ENCODE measurements at places on chromosomes 16 and 17. TPM values are rescaled to one million over a fixed set of nuclear protein-coding genes. Genes with fewer than 3 reads are reported as not detected.

The ARL6IP1 gene
- 357 TPM for polyA plus RNA-seq

The RPGRIP1L gene
- 15.7 TPM for polyA plus RNA-seq

The WFIKKN2 gene
- polyA plus RNA-seq: 6.3 TPM

The TLCD1 gene
- 7.6 TPM for polyA plus RNA-seq

The EVI2A gene
- 41.1 TPM for polyA plus RNA-seq

The SNRNP25 gene
- 122 TPM for polyA plus RNA-seq

The KRT9 gene
- polyA plus RNA-seq: 0.11 TPM

The NOXO1 gene
- polyA plus RNA-seq: 1.7 TPM

The MRPL45 gene
- polyA plus RNA-seq: 36.4 TPM

The C17orf107 gene
- 2.8 TPM for polyA plus RNA-seq

The C16orf74 gene
- 3.2 TPM for polyA plus RNA-seq

The ENPP7 gene
- polyA plus RNA-seq: 0.08 TPM

The TMEM114 gene
- 5.8 TPM for polyA plus RNA-seq

The SLC6A4 gene
- 3.6 TPM for polyA plus RNA-seq

The CD79B gene
- 0.36 TPM for polyA plus RNA-seq

The CIAPIN1 gene
- 102 TPM for polyA plus RNA-seq

The PTX4 gene
- polyA plus RNA-seq: 0.14 TPM

The CDH8 gene
- polyA plus RNA-seq: 43.1 TPM

The PIP4K2B gene
- 174 TPM for polyA plus RNA-seq

The CTRB2 gene
- polyA plus RNA-seq: 0.24 TPM

The FGF11 gene
- polyA plus RNA-seq: 42.2 TPM

The TERB1 gene
- 0.35 TPM for polyA plus RNA-seq

The OTOP2 gene
- not detected for polyA plus RNA-seq

The RSKR gene
- polyA plus RNA-seq: 51.0 TPM

The TMC7 gene
- 6.0 TPM for polyA plus RNA-seq

The SCNN1G gene
- 0.56 TPM for polyA plus RNA-seq

The HOXB9 gene
- 234 TPM for polyA plus RNA-seq

The CACNG5 gene
- 7.8 TPM for polyA plus RNA-seq

The TP53TG3D gene
- 2.3 TPM for polyA plus RNA-seq

The GABARAP gene
- 461 TPM for polyA plus RNA-seq

The LITAFD gene
- 0.33 TPM for polyA plus RNA-seq

The FBXL16 gene
- 76.0 TPM for polyA plus RNA-seq

The ABAT gene
- 286 TPM for polyA plus RNA-seq

The CNGB1 gene
- 3.3 TPM for polyA plus RNA-seq

The ZG16B gene
- 0.32 TPM for polyA plus RNA-seq

The METTL26 gene
- 124 TPM for polyA plus RNA-seq

The KRT17 gene
- polyA plus RNA-seq: not detected

The RAP1GAP2 gene
- 19.4 TPM for polyA plus RNA-seq

The AANAT gene
- 0.83 TPM for polyA plus RNA-seq

The TXNL4B gene
- polyA plus RNA-seq: 15.6 TPM

The TBX2 gene
- polyA plus RNA-seq: 7.6 TPM

The CCL1 gene
- not detected for polyA plus RNA-seq

The AATK gene
- polyA plus RNA-seq: 128 TPM

The SMARCE1 gene
- 128 TPM for polyA plus RNA-seq

The CDH16 gene
- 0.67 TPM for polyA plus RNA-seq

The ACSF2 gene
- polyA plus RNA-seq: 26.7 TPM

The ODAD4 gene
- polyA plus RNA-seq: 7.1 TPM

The ABCC3 gene
- 0.52 TPM for polyA plus RNA-seq

The SLC6A2 gene
- polyA plus RNA-seq: 0.14 TPM
